ENCODE measurements at places on chromosomes 5 and 9.
A peak's percentile ranks its signal among the peaks of the same experiment; 100 is the strongest.

DNA sequence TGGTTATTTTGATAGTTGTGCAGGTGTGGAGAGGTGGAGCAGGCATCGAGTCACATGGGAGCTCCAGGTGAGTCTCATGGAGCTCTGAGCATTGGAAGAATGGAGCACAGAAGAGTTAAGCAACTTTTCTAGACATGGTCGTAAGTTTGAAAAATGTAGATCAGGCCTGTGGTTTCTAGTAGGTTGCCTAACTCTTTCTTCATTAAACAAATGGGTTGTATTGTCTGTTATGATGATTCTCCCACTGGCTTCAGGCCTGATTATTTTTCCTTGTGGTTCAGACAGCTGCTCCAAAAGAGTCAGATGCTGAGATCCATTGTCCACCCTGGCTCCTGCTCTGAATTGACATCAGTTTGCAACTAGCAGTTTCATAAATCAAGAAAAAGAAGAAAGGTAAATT, 80.3 kb upstream of the RPS23 start:
- DNase-seq = no peak

- no peak for DNase-seq
These were observed 30.9 kb upstream of the DAB2 start for GRCh38 chr5:39455645-39456044.

- DNase-seq = peak; percentile 24
These were observed 3.8 kb downstream of the ZNF618 start for GRCh38 chr9:113879911-113880310.

- no peak for DNase-seq
These were observed 362.7 kb downstream of the CSNK1G3 start for GRCh38 chr5:123874600-123875201.

DNA sequence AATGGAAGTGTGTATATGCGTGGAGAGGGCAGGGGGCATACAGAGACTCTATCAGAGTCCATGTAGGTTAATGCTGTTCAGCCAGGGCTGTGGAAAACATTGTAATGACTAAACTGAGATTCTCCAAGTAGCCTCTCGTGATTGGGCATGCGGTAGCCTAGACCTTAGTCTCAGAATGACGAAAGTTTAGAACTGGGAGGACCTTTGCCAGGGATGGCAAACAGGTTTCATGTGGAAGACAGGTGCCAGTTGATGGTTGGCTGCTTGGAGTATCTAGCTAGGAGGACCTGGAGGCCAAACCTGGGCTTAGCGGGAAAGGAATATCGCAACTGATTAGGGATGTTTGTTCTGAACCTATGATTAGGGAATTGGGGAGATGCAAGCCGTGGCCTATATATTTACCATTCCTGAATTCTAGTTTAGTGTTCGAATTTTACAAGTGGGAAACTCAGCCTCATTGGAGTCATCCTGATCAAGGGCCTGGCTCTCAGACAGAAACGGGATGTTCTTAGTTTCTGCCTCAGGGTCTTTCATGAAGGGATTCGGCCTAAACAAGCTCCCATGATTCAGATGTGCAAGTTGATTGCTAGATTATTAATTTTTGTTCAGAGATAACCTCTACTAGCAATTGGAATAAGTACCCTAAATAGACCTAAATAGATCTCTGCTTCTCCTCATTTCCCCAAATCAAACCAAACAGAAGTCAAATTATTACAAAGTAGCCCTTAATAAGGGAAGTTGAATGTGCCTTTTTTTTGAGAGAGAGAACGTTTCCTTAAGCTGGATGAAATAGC, 26.8 kb upstream of the TJP2 start:
- DNase-seq = no peak

All from pulmonary artery endothelial cell (primary cell).